Activated CD4-positive, alpha-beta T cell treated with anti-CD3 and anti-CD28 coated beads, Interleukin-2, amount 10 ng/mL, durations not matched to agents 24 days and 14 days (primary cell): ENCODE measurements at places on chromosomes 6 and 20. TPM values are rescaled to one million over a fixed set of nuclear protein-coding genes. Genes with fewer than 3 reads are reported as not detected.

Gene MUCL3
- total RNA-seq, result not detected in 2 replicates

Gene FAM162B
- total RNA-seq, result not detected in 2 replicates

Gene SPINT4
- total RNA-seq, result not detected in 2 replicates

Gene ATP6V1G2
- 0.89 and 0.92 TPM in 2 replicates for total RNA-seq

Gene SLPI
- not detected in 2 replicates for total RNA-seq

Gene C6orf58
- total RNA-seq, result not detected in 2 replicates
